ENCODE measurements at places on chromosomes 1 and 21.

DNA sequence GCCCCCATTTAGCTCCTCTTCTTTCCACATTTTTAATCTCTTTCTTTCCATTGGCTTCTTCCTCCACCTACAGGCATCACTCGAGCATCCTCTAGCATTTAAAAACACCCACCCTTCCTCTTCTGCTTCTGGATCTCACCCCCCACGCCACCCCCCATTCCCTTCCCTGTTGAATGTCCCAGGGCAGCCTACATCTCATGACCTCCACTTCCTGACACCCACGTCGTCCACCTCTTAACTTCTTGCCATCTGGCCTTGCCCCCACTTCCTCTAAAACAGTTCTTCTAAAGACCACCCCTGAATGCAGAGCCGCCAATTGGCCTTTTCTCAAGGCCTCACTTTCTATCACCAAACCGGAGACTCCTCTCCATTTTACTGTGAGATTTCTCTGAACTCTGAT, 6.1 kb upstream of the ETNK2 start:
- H3K4me3 ChIP-seq, result no peak overlapping the region
- H3K4me1 ChIP-seq, result peaks cover under 1% of the 10 kb centered on the region
- no peaks in the 10 kb centered on the region for H3K27me3 ChIP-seq
- no peak overlapping the region for H3K27ac ChIP-seq
- no peaks in the 10 kb centered on the region for H3K36me3 ChIP-seq

- H3K27me3 ChIP-seq, result no peaks in the 10 kb centered on the region
- DNase-seq, result no peak
- H3K36me3 ChIP-seq, result no peaks in the 10 kb centered on the region
- H3K27ac ChIP-seq, result no peak overlapping the region
These were observed 179.0 kb upstream of the TNR start for GRCh38 chr1:175922254-175922881.

DNA sequence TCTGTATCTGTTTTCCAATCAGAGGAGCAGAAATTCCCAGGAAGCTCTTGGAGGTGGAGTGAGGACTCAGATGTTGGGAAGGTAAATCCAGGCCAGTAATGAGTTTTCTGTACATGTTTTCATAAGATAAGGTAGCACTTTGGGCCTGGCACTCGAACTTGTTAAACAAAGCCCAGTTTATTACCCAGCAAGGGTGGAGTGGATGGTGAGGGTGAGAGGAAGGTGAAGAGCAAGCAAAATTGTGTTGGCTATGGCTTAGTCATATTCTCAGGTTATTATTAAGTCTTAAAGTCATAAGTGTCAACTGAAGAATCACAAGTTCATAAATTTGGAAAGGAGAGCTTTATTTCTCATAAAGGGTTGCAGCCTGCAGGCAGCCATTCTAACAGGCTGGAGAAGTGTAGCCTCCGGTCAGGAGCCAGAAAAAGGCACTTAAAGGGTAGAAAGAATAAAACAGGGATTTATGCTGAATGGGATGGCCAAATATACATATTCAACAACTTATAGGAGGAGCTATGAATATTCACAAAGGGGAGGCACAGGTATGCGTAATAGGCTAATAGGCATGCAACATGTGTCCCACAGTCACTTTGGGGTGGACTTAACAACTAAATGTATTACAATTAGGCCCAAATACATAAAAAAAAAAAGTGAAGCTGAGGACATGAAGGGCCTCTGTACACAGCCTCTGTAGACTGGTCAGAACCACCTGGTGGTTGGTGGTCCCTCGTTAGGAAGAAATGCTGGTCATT, 523.9 kb downstream of the LMO4 start:
- no peaks in the 10 kb centered on the region for H3K4me1 ChIP-seq
- no peaks in the 10 kb centered on the region for H3K36me3 ChIP-seq
- H3K27ac ChIP-seq, result no peak overlapping the region

DNA sequence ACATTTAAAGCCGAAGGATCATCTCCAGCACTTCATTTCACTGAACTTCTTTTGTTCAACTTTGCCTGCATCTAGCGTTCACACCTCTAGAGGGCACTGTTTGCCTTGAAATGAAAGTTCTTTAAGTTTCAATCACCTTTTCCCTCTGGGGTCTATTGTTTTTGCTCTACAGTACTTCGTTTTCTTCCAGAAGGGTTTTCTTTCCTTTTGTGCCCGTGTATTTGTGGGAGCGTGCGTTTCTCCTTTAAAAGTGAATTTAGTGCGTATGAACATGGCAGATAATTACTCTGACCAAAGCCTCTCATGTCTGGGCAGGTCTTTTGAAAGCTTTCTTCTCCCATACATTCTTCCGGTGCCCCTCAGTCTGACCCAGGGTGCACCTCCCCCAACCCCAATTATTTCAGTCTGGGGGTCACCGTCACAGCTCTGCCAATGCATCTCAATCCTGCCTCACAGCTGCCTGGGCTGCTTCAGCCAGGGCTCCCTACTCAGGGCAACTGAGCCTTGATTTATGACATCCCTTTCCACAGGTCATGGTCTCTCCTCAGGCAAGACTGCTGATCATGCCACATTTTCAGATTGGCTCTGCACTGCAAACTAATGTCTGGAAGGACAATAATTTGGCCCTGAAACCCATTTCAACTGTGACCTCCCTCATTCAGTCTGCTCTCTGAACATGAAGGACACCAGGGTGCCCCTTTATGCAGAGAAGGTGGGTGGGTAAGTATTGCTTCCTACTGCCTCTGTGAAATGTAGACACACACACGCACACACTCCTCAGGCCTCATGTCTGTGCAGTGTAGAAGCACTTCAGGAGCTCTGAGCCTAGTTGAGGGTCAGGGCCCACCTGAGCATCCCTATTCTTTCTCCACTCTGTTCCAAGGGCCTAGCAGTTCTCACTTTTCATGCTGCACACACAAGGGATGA, 88.6 kb downstream of the NUF2 start:
- no peak overlapping the region for H3K4me3 ChIP-seq
- H3K27ac ChIP-seq, result no peak overlapping the region
- DNase-seq, result no peak
- H3K4me1 ChIP-seq, result no peaks in the 10 kb centered on the region
- H3K36me3 ChIP-seq, result no peaks in the 10 kb centered on the region

- no peak overlapping the region for H3K27ac ChIP-seq
- no peaks in the 10 kb centered on the region for H3K27me3 ChIP-seq
- H3K4me1 ChIP-seq, result peaks cover 24% of the 10 kb centered on the region
These were observed 5.8 kb downstream of the DCAF8 start for GRCh38 chr1:160256396-160257046.

GRCh38 chr1:14880456-14881316, 272.9 kb upstream of the TMEM51 start:
- H3K36me3 ChIP-seq, result no peaks in the 10 kb centered on the region
- no peak overlapping the region for H3K4me3 ChIP-seq
- H3K27me3 ChIP-seq, result peaks cover under 1% of the 10 kb centered on the region

- peaks cover 80% of the 10 kb centered on the region for H3K36me3 ChIP-seq
- H3K27ac ChIP-seq, result no peak overlapping the region
- H3K4me3 ChIP-seq, result no peak overlapping the region
- no peak for DNase-seq
- H3K4me1 ChIP-seq, result no peaks in the 10 kb centered on the region
- H3K27me3 ChIP-seq, result no peaks in the 10 kb centered on the region
These were observed 29.2 kb downstream of the INKA2 start for GRCh38 chr1:111709986-111710385.

DNA sequence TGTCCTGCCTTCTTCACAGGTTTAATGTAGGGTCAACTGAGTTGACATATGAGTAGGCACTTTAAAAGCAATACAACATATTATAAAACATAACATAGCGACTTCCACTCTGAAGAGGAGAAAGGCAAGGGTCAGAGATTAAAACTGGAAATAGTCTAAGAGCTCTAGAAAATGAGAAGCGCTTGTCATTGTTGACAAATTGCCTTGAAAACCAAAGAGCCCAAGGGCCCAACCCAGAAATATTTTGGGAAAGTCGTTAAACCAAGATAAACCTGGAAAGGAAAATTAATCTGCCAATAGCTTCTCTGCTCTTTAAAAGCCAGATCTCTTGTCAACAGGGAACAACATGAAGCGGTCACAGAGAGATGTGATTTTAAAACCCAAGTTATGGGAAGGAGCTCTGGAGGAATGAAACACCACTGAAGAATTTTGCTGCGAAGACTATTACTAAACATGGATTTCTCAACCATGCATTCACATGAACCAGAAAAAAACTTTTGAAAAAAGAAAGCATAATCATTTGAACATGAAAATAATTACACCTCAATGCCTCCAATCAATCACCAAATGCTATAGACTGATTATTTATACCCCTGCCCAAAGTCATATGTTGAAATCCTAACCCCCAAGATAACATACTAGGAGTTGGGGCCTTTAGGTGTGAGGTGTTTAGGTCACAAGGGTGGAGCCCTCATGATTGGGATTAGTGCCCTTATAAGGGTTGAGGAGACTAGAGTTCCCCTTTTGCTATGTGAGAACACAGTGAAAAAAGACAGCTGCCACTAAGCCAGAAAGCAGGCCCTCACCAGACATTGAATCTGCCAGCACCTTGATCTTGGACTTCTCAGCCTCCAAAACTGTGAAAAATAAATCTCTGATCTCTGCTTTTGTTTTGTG, 33.0 kb upstream of the MTF1 start:
- H3K4me3 ChIP-seq, result no peak overlapping the region
- peaks cover 23% of the 10 kb centered on the region for H3K36me3 ChIP-seq
- no peaks in the 10 kb centered on the region for H3K27me3 ChIP-seq
- no peak overlapping the region for H3K27ac ChIP-seq

DNA sequence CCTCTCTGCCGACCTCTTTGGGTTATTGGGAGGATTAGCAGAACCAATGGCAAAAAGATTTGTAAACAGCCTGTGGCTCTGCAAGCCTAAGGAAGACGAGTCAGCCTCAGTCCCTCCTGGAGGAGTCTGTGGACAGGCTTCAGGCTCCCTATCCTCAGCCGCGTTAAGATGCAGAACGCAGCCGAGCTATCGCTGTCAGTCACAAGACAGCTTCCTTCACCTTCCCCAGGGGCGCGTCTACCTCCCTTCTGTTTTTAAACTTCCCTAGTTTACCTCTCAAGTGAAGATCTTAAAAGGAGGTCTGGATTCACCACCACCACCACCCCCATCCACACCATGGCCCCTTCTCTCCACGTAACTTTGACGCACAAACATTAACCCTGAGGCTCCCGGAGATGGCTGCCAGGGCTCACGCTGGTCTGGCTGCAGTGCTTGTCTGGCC, 738 bp downstream of the CAMK1G start:
- H3K4me1 ChIP-seq, result peaks cover 10% of the 10 kb centered on the region
- peaks cover 32% of the 10 kb centered on the region for H3K27me3 ChIP-seq
- H3K27ac ChIP-seq, result no peak overlapping the region
- no peaks in the 10 kb centered on the region for H3K36me3 ChIP-seq
- no peak for DNase-seq
- no peak overlapping the region for H3K4me3 ChIP-seq

DNA sequence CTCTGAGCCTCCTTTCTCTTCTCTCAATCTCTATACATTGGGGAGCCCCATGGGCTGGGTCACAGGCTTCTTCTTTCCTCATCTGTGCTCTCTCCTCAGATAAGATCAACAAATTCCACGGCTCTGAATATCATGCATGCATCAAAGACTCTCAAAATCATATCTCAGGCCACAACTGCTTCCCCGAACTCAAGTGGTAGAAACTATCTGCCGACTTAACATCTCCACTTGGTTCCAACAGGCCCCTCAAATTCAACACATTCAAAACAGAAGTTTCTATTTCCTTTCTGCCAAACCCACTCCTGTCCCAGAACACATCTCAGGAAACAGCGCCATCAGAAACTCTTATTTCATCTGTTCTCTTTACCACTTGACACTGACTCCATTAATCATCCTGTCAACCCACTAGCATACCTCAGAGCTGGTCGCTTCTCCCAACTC, 16.7 kb downstream of the DDX59 start:
- peaks cover 51% of the 10 kb centered on the region for H3K36me3 ChIP-seq
- H3K27ac ChIP-seq, result no peak overlapping the region
- H3K4me3 ChIP-seq, result no peak overlapping the region
- no peaks in the 10 kb centered on the region for H3K27me3 ChIP-seq
- peaks cover 4% of the 10 kb centered on the region for H3K4me1 ChIP-seq

DNA sequence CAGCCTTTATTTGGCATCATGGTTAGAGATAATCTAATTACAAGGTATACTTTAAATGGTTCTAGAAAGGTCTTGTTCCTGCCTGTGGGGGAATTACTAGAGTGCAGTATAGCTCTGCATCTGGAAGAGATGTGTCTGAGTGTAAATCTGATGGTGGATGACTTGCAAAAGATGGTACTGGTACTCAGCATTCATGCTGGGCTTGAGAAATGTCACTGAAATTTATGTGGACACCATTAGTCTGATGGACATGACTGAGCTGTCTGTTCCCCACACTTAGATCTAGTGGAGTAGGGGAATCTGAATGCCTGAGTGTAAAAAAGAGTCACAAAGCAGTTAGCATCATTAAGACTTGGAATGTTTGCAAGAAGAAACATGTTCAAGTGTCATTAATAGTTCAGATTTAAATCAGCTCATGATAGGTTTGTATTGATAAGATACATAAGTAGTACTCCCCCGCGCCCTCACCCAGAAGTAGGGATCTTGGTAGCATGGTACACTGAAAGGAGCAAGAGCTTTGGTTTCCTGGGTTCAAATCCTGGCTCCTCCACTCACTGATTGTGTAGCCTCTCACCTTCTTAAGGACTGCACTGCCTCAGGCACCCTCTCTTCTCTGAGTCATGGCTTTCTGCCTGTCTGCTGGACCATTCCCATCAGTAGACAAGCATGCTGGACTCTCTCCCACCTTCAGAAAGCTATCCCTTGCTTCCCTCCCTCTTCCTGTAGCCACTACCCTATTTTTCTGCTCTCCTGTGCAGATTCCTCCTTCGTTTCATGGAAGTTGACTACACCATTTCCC, 292.9 kb downstream of the NFIA start:
- H3K4me3 ChIP-seq, result no peak overlapping the region
- H3K27me3 ChIP-seq, result no peaks in the 10 kb centered on the region
- no peaks in the 10 kb centered on the region for H3K36me3 ChIP-seq
- no peaks in the 10 kb centered on the region for H3K4me1 ChIP-seq
- no peak for DNase-seq

- peaks cover 11% of the 10 kb centered on the region for H3K4me1 ChIP-seq
- no peak for DNase-seq
- no peaks in the 10 kb centered on the region for H3K27me3 ChIP-seq
- H3K4me3 ChIP-seq, result no peak overlapping the region
These were observed 276.9 kb upstream of the SNX7 start for GRCh38 chr1:98384461-98385141.

DNA sequence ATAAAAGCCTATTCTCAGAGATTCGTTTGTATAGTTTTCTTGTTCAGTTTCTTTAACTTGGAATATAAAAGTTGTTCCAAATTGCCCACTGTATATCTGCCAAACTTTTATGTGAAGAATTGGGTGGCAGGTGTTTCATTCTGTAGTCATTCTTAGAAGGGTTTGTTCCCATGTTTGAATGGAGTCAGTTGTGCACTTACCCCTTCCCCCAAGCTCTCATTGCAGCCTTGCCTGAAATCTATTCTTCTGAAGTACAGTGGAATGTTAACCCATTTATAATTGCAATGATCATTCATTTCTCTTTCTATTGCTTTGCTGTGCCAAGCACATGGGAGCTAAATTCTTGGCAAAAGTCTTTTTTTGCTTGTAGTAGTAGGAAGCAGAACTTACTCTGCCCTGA, 375.3 kb upstream of the C1orf87 start:
- H3K4me1 ChIP-seq, result no peaks in the 10 kb centered on the region
- H3K27ac ChIP-seq, result no peak overlapping the region
- no peaks in the 10 kb centered on the region for H3K27me3 ChIP-seq
- no peak overlapping the region for H3K4me3 ChIP-seq
- H3K36me3 ChIP-seq, result no peaks in the 10 kb centered on the region
- no peak for DNase-seq

- H3K36me3 ChIP-seq, result no peaks in the 10 kb centered on the region
- DNase-seq, result no peak
- peaks cover 34% of the 10 kb centered on the region for H3K27me3 ChIP-seq
- no peak overlapping the region for H3K27ac ChIP-seq
These were observed 272.7 kb downstream of the FAM72C start for GRCh38 chr1:143699115-143699514.
